Stimulated activated naive B cell treated with anti-CD40 and anti-IgM and Interleukin-4, amounts not matched to agents 10 μg/mL and 1 μg/mL and 100 μg/mL, for 72 hours (primary cell): ENCODE measurements at places on chromosomes 7 and 10.

DNA sequence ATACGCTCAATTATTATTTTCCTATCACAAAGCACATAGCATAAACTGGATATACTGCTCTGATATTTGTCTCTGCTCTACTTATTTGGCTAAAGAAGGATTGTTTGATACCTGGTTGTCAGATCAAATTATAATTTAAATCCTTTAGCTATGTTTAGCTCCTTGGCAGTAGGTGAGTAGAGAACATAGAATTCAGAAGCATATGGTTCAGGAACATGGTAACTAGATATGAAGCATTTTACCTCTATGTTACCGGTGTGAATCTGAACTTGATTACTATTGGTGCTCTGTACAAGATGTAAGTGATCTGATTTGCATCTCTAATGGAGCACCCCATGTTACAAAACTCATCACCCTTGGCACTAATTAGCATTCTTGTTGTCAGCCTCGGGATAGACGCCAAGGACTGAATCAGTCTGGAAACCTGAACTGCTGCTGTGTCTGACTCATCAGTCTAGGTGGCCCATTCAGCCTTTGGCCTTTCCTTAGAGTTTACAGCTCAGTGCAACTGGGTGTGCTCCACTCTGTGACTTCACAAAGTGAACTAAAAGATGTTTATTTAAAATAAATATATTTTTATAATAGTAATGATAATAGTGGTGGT, 12.3 kb upstream of the MYPN start:
- DNase-seq, result no peak
- no peak overlapping the region for H3K27ac ChIP-seq
- H3K4me3 ChIP-seq, result no peak overlapping the region
- H3K4me1 ChIP-seq, result no peaks in the 10 kb centered on the region
- H3K27me3 ChIP-seq, result no peaks in the 10 kb centered on the region
- H3K36me3 ChIP-seq, result no peaks in the 10 kb centered on the region

DNA sequence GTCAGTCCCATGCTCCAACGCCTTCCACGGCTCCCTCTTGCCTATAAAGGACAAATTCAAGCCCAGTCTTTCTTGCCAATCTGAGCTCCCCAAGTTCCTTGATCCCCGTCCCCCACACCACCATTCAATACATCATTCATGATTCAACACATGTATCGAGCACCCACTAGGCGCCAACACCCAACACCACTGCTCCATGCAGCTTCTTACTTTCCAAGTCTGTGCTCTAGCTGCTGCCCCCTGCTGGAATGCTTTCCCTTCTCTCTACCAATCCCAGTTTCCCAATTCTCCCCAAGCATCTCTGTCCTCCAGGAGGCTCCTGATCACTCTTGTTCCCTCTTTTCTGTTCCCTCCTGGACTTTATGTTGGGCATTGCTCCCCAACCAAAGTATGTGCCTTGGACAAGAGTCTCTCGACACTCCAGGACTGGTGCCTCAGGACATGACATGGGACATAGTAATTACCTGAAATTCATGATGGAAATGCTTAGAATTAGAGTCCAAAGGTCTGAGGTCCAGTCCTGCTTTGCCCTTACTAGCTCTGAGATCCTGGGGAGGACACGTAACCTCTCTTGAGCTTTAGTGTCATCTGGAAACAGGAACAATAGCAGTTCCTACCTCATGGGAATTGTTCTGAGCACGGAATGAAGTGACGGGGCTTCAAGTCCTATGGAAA, 172.7 kb downstream of the NEURL1 start:
- no peak overlapping the region for H3K27ac ChIP-seq
- H3K27me3 ChIP-seq, result no peaks in the 10 kb centered on the region
- DNase-seq, result no peak
- peaks cover 11% of the 10 kb centered on the region for H3K36me3 ChIP-seq
- peaks cover 36% of the 10 kb centered on the region for H3K4me1 ChIP-seq

DNA sequence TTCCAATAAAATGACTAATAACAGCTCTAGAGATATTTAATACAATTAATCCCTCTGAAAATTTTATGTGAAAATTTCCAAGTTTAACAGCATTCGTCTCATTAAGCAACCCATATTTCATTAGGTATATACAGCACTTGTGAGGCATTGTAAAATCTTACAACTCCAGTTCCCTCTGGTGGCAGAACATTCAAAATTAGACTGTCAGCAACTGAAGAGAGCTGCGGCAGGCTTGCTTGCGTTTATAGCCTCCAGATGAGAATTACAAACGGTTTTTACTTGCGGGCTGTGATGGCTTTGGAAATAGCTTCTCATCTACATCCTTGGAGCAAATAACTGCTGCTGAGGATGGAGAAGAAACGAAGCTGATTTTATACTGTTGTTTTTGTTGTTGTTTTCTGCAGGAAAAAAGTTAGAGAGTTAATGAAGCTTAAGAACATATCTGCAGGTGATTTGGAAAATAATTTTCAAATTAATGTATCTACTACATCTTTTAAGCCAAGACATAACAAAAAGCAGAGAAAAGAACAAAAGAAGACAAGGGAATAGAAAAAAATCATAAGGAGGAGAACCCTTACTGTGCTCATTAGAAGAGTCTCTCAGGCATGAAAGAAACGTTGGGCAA, 171.3 kb downstream of the MAGI2 start:
- H3K4me3 ChIP-seq, result no peak overlapping the region
- no peak for DNase-seq
- no peaks in the 10 kb centered on the region for H3K27me3 ChIP-seq
- H3K27ac ChIP-seq, result no peak overlapping the region
- H3K36me3 ChIP-seq, result no peaks in the 10 kb centered on the region

DNA sequence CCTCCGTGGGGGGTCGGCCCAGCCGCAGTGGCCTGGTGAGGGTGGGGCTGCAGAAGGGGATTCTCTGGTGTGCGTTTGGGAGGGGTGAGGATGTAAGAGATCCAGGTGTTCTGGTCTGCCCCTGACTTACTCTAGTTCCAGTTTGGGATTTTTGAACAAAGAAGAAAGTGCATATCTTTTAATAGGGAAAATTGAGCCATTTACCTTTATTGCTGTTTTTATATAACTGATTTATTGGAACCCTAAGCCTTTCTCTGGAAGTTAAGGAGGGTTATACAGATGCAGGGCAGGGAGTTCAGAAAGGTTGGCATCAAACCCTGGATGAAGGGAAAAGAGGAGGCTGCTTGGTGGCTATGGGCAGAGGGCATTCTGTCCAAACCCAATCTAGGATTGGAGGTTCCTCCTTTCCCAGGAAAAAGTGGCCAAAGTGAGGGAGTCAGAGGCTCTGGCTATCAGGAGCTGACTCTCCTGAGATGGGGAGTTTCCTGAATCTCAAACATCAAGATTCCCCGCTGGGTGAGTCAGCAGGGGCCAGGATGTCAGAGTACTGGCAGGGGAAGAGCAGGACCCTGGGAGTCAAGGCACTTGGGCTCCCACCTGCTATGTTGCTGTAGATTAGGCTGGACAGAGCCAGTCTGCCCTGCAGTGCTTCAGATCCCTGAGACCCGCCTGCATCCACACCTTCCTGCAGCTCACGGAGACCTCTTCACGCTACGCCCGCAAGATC, 67.5 kb downstream of the CLIP2 start:
- H3K4me1 ChIP-seq, result peaks cover 5% of the 10 kb centered on the region
- peaks cover 59% of the 10 kb centered on the region for H3K36me3 ChIP-seq
- no peaks in the 10 kb centered on the region for H3K27me3 ChIP-seq
- H3K4me3 ChIP-seq, result no peak overlapping the region
- no peak overlapping the region for H3K27ac ChIP-seq
- no peak for DNase-seq

DNA sequence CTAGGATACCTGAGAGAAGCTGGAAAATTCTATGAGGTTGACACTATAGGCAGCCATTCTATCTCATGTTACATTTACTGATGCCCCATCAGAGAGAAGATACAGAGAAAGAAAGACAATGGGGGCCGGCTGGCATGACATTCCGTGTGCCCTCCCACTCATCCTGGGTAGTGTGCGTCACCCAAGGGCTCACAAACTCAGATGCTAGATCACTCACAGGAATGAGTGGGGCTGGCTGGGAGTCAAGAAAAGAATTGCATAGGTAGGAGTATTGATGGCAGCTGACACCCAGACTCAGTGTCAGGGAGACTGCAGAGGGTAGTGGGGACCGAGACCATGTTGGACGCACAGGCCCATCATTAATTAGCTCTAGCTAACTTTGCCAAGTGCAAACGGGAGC, 1113.5 kb upstream of the AUTS2 start:
- no peaks in the 10 kb centered on the region for H3K36me3 ChIP-seq
- no peaks in the 10 kb centered on the region for H3K4me1 ChIP-seq
- H3K27ac ChIP-seq, result no peak overlapping the region
- no peaks in the 10 kb centered on the region for H3K27me3 ChIP-seq
- DNase-seq, result no peak

- H3K4me1 ChIP-seq, result peaks cover 9% of the 10 kb centered on the region
- H3K4me3 ChIP-seq, result no peak overlapping the region
- no peaks in the 10 kb centered on the region for H3K36me3 ChIP-seq
- H3K27me3 ChIP-seq, result peaks cover 9% of the 10 kb centered on the region
These were observed 96.2 kb upstream of the MKI67 start for GRCh38 chr10:128222332-128222849.
